ENCODE measurements at places on chromosomes 16 and 17.

DNA sequence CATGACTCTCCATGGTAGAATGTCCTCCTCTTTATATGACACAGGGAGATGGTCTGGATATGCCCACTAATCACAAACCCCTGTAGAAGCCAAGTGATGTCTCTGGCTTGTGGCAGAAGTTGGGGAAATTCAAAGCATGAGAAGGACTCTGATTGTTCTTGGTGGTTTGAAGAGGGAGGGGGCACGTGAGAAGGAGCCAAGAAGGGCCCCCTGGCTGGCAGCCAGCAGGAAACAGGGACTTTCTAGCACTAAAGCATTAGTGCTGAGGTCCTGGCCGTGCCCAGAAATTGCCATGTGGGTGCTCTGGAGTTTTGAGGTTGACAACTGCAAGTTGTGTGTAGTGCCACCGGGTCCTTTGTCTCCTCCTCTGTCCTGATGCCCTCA lies 199.9 kb downstream of the LGALS9B start:
- no peaks in the 10 kb centered on the region for H3K27me3 ChIP-seq
- peaks cover 4% of the 10 kb centered on the region for H3K4me1 ChIP-seq
- no peak overlapping the region for H3K27ac ChIP-seq
- no peak for DNase-seq
- no peak overlapping the region for H3K4me3 ChIP-seq

- H3K27me3 ChIP-seq, result no peaks in the 10 kb centered on the region
- H3K4me1 ChIP-seq, result peaks cover 7% of the 10 kb centered on the region
- H3K36me3 ChIP-seq, result no peaks in the 10 kb centered on the region
- no peak for DNase-seq
Measured at GRCh38 chr16:3720418-3720817, 3.1 kb upstream of the TRAP1 start.

- peak overlapping the region; percentile 98 for H3K27ac ChIP-seq
- peak; percentile 70 for DNase-seq
- H3K4me3 ChIP-seq, result peak overlapping the region; percentile 88
- no peaks in the 10 kb centered on the region for H3K36me3 ChIP-seq
Measured at GRCh38 chr16:69563605-69564580, 1.9 kb upstream of the NFAT5 start.

- no peak for DNase-seq
- H3K27ac ChIP-seq, result peak overlapping the region; percentile 95
- peaks cover 19% of the 10 kb centered on the region for H3K4me1 ChIP-seq
- H3K4me3 ChIP-seq, result peak overlapping the region; percentile 92
- no peaks in the 10 kb centered on the region for H3K36me3 ChIP-seq
Measured at GRCh38 chr17:82105417-82105881, 7.4 kb upstream of the FASN start.

GRCh38 chr17:49364119-49364518 lies 2.1 kb upstream of the ZNF652 start:
- H3K27ac ChIP-seq, result no peak overlapping the region
- H3K4me3 ChIP-seq, result no peak overlapping the region
- no peak for DNase-seq
- no peaks in the 10 kb centered on the region for H3K27me3 ChIP-seq

DNA sequence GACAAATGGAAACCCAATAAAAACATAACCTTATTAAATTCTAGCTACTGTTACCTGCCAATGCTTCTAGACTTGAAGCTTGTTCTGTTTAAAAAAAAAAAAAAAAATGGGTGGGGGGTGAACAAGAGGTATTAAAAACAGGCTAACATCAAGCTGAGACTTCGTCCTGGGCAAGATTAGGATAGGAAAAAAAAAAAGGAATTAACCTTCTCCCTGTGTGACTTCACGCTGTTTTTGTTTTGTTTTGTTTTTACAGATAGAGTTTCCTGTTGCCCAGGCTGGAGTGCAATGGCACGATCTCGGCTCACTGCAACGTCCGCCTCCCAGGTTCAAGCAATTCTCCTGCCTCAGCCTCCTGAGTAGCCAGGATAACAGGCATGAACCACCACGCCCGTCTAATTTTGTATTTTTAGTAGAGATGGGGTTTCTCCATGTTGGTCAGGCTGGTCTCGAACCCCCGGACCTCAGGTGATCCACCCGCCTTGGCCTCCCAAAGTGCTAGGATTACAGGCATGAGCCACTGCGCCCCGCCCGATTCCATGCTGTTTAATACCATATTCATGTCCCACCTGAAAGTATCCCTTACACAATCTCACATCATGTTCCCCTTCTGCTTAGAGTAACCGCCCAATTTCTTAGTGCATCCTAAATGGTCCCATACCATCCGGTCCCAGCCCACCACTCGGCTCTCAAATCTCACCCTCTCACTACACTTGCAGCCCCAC lies 2.2 kb downstream of the USP31 start:
- H3K4me3 ChIP-seq, result peak overlapping the region; percentile 85
- H3K27ac ChIP-seq, result no peak overlapping the region
- H3K36me3 ChIP-seq, result no peaks in the 10 kb centered on the region
- H3K4me1 ChIP-seq, result peaks cover 15% of the 10 kb centered on the region

- no peak for DNase-seq
- H3K36me3 ChIP-seq, result peaks cover 7% of the 10 kb centered on the region
- peaks cover 12% of the 10 kb centered on the region for H3K4me1 ChIP-seq
- H3K27ac ChIP-seq, result peak overlapping the region; percentile 54
- H3K4me3 ChIP-seq, result no peak overlapping the region
Measured at GRCh38 chr17:74272731-74273201, 1.3 kb upstream of the DNAI2 start.

GRCh38 chr17:32445074-32445415 lies 735 bp downstream of the PSMD11 start:
- peak overlapping the region; percentile 92 for H3K4me3 ChIP-seq
- peaks cover 37% of the 10 kb centered on the region for H3K4me1 ChIP-seq
- H3K27ac ChIP-seq, result peak overlapping the region; percentile 31
- no peaks in the 10 kb centered on the region for H3K27me3 ChIP-seq
- no peak for DNase-seq

GRCh38 chr17:14011740-14012405 lies 57.4 kb upstream of the COX10 start:
- H3K4me3 ChIP-seq, result peak overlapping the region; percentile 69
- H3K4me1 ChIP-seq, result peaks cover 11% of the 10 kb centered on the region
- peak; percentile 5 for DNase-seq
- no peaks in the 10 kb centered on the region for H3K36me3 ChIP-seq
- H3K27ac ChIP-seq, result peak overlapping the region; percentile 47

GRCh38 chr17:77436481-77436880 lies 295.7 kb downstream of the SEC14L1 start:
- no peak for DNase-seq
- H3K4me3 ChIP-seq, result peak overlapping the region; percentile 62
- H3K27ac ChIP-seq, result peak overlapping the region; percentile 100

DNA sequence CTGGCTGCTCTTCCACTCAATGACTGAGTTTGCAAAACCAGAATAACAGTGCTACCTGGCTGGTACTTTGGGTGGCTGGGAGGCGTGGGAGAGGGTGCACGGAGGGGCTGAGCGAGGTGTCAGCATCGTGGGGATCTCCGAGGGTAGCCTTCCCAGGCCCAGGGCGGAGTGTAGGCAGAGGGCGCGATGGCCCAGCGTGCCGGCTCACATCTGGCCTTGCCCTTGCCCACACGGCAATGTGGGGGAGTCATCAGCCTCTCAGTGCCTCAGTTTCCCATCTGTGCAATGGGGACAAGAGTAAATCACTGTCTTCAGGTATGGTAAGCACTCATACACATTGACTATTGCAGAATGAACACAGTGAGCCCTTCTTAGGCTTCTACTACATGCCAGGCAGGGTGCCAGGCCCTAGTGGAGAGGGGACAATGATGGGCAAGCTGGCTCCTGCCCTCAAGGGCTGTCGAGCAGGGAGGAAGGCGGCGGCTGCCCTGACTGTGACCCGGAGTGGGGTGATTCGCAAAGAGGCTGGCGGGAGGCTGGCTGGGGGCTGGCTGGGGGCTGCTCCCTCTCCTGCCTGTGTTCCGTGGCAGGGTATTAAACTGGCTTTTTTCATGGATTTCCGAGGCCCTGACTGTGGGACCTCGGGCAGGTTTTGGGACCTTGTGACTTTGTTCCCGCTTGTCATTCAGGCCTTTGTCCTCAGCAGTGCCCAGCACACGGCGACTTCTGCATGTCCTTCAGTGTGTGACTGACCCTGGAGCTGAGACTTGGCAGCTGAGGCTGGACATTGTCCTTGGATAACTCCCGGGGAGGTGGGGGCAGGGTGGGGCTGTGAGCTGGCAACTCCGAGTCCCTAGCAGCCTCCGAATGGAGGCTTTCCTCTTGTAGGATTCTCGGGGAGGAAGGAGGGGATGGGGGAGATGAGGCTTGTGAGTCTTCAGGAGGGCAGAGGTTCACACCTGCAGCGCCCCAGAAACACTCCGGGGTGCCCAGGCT lies 243.1 kb downstream of the SEC14L1 start:
- H3K27me3 ChIP-seq, result no peaks in the 10 kb centered on the region
- no peak for DNase-seq
- peaks cover 39% of the 10 kb centered on the region for H3K4me1 ChIP-seq
- H3K36me3 ChIP-seq, result no peaks in the 10 kb centered on the region
- no peak overlapping the region for H3K27ac ChIP-seq

Measured in naive B cell (primary cell).